ENCODE measurements at places on chromosomes 6 and 20.

GRCh38 chr6:138522611-138523010, 23.3 kb upstream of the NHSL1 start:
- DNase-seq = no peak

DNA sequence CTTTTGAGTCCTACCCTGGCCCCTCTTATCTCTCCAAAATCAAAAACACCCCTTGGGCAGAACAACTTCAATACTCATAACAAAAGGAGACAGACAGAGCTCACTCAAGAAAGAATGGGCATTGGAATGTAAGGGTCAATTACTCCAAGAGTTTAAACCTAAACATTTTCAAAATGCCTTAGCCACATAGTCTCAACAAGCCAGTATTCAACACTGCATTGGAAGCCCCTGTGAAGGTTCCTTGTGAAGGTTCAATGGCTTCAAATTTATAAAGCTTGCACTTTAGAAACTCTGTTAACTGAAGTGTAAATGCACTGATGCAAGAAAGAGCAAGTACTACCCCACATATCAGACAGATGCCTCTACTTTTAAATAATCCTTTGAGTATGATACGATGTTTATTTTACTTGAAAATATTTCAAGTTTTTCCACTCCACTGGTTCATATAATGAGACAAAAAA, 139.1 kb upstream of the LAMP5 start:
- no peak for DNase-seq

- DNase-seq = no peak
Measured at GRCh38 chr20:53937929-53938367, 132.4 kb downstream of the BCAS1 start.

DNA sequence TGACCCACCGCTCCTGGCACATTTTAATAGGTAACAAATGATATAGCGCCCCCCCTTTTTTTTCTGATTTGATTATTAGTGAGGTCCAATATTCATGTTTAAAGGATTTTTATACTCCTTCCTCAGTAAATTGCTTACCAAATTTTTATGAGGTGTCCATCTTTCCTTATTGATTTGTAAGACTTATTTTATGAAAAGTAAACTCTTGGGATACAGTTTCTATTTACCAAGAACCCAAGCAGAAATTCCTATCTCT, 25.1 kb downstream of the TRIM27 start:
- no peak for DNase-seq

GRCh38 chr20:8246716-8247115, 114.7 kb downstream of the PLCB1 start:
- no peak for DNase-seq

DNA sequence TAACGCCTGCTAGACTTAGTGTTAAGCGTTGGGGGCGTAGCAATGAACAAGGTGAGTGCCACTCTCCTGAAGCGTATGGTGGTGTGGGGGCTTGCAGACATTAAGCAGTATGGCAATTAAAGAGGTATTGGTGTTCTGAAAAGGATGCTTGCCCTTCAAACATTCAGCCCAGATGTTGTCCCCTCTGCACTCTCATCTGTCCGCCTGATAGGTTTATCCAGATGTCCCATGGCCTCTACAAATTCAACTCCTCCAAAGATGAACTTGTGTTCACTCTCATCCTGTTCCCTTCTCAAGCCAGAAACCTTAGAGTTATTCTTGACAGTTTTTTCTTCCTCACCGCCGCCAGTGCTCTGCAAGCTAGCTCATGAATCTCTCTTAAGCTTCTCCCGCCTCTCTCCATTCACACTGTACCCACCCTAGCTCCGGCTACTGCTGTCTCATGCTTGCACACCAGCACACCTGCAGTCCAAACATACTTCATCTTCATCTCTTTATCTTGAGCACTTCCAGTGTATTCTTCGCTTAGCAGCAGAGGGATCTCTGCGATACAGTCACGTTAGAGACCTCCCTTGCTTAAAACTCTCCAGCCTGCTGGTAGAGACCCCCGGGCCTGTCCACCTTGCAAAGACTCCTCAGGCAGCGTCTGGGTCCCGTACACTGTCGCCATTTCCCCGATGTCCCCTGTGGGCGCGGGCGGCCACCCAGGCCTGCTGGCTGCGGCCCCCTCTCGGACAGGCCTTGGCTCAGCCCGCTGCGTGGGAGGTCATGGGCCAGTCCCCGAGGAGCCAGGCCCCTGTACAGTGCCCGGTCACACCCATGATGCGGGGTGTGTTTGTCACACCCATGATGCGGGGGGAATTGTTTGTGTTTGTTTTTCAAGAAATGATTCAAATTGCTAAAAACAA, 962 bp downstream of the DDX27 start:
- DNase-seq = no peak

DNA sequence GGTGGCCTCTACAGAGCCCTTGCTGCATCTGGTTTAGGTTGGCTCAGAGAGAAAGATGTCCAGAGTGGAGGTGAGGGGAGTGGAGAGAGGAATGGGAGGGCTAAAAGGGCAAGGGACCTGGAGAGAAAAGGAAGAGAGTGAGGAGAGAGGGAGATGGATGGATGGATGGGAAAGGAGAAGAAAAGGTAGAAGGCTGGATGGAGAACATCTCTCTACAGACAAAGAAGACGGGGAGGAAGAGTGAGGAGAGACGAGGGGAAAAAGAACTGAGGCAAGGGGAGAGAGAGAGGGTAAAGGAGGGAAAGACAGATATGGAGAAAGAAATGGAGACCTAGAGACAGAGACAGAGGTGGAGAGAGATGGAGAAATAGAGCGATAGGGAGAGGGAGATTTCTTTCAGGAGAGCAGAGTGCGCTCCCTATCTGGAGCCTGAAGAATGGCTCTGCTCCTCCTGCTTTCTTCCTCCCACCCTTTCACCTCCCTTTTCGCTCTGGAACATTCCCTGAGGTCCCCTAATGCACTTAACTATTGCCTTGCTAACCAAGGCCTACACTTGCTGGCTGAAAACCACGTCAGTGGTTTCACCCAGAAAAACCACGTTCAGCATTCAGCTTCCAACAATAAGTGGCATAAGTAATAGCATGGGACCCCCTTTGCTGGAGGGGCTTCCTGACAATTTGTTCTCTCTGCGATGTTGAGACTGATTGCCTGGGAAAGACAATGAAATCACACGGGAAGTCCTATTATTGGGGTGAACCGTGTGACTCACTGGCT, 286.3 kb downstream of the CDH26 start:
- no peak for DNase-seq

DNA sequence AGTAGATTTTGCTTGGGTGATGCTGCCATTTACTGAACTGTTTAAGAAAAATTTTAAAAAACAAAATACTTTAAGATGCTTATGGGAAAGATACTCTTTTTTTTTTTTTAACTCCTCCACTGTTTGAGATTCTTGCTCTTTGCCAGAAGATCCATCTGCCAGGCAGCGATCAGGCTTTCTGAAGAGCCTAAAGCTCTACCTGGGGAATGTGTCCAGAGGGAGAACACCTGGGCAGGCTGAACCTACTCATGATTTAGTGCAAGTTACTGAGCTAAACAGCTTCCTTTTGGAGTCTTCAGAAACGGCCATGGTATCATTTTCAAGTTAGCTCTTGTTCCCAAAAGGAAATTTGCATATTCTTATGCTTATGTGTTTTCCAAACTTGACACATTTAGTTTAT, 23.5 kb upstream of the MLIP start:
- DNase-seq = no peak

GRCh38 chr20:5871459-5872410, 78.6 kb downstream of the TRMT6 start:
- DNase-seq = no peak

DNA sequence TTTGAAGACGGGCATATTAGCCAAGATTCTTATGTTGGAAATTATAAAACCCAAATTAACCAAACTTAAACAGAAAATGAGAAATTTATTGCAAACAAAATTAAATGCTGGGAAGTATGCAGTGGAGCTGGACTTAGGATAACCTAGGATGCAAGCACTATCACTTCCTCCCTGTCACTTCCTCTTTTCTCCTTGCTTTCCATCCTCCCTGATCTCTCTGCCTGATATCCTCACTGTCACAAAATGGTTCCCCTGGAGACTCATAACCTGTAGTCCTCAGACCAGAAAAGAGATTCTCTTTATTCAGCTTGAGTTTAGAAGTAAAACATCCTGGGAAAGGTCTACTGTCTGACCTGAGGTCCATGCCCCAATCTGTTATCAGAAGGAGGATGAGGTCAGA, 7.4 kb upstream of the KLHL32 start:
- DNase-seq = no peak

GRCh38 chr6:2793534-2794151, 28.4 kb downstream of the WRNIP1 start:
- DNase-seq = no peak

DNA sequence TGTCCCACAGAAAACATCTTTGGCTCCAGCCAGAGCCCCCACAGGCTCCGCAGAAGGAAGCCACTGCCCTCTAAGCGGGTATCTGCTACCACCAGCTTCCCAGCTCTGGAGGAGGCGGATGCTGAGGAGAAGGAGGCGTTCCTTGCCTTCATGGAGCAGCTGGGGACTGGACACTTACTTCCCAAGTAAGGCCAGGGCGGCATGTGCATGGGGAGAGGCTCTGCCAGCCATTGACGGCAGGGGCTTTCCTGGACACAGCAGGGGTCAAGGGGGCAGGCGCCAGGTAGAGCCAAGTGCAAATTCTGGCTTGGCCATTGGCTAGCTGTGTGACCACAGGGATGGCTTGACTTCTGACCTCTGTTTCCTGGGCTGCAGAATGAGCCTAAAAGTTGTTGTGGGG, 17.8 kb downstream of the RAB44 start:
- DNase-seq = no peak

GRCh38 chr20:53032478-53032932, 60.3 kb downstream of the TSHZ2 start:
- DNase-seq = no peak

DNA sequence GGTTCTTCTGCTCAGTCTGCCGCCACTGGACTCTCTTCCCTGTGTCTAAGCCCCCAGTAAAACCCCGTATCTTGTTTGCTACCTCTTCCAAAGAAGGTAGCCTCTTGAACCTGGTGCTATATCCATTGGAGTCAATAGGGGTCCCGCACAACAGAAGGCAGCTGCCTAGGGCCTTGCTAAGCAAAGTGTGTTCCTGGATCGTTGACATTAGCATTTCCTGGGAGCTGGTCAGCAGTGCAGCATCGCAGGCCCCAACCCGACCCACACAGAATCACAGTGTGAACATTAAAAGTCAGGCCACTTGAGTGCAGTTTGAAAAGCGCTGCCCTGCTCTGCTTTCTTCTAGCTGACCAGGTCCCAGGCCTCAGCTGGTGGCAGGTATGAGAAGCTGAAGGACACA, 2.9 kb downstream of the ADA start:
- no peak for DNase-seq

DNA sequence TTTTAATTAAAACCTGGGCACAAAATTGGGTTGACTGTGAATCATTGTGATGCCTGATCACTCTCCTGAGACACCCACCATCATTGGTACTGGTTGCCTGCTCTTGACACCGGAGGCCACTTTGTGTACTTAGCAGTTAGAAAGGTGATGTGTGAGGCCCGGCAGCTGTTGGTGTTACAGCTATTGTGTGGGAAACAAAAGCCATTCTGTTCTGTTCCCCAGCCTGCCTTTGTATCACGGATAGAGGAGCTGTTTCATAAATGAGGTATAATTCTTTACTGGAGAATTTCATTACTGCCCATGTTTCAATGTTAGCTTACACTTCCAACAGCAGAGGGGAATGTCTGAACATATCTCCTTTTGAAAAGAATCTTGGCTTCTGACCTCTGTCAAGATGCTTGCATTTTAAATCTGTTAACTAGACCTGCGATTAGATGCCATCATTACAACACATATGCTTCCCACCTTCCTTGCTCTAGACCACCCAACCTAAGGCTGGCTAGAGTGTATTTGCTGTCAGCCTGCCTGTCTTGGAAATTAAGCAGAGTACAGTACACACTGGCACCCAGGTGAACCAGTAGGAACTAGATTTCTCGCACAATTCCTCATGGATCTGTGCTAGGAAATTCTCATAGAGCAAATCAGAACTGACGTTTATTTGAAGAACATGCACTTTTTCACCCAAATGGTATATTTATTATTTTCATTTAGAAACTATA, 142.4 kb upstream of the INSM1 start:
- no peak for DNase-seq

DNA sequence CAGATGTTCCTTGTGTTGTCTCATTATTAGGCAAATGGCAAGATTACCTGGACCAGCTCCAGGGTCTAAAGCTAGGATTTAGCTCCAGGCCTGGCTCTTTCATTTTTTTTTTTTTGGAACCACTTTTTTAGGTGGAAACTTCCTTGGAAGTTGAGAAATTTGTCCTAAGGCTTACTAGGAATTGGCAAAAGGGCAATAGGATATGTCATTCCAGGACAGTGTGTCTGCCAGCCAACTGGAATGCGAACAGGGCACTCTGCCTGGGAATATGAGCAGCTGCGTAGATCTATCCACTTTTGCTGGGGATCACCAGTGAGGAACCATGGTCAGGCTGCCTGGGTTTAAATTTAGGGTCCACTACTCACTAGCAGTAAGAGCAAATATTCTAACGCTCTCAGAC, 304.0 kb downstream of the TSHZ2 start:
- DNase-seq = no peak

GRCh38 chr20:34544109-34544796, 14.3 kb upstream of the MAP1LC3A start:
- no peak for DNase-seq

DNA sequence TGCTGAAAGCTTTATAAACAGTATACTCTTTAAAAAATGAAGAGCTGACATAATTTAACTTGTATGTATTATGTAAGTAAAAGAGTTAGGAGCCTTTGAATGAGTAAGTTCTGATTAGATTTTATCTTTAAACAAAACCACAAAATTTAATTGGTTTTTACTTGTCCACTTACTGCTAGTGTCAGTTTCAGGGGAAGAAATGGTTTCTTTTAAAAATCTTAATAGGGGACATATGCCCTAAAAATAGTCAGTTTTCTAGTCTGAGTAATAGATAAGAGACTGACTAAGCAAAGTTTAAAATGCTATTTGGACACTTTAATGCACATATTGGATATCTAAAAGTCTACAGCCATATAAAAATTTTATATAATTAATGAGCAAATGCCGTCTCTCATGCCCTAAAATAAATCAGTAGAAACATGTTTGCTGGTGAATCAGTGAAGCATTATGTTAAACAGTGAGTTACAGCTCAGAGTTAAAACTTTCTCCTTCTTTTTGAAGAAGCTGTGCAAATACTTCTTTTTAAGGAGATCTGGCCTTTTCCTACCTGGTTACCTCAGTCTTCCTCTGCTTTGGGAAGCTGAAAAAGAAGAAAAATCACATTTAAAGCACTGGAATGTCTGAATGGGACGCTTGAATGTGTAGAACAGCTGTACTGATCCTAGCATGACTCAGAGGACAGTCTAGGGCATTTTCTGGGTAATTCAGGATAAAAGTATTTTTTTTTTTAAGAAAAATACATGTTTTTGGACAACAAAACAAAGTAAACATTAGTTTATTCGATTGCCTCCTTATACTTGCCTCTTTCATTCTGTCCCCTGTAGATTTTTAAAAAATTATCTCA, 55.3 kb downstream of the CDH26 start:
- no peak for DNase-seq

Measured in right renal pelvis (tissue), 4 donors.